Stimulated activated CD4-positive, alpha-beta T cell treated with anti-CD3 and anti-CD28 coated beads, Interleukin-15, amount 100 ng/mL, for 48 hours (primary cell): ENCODE measurements at places on chromosomes 13 and 19.

- DNase-seq: no peak
Measured at GRCh38 chr13:66530686-66531085, 699.5 kb downstream of the PCDH9 start.

DNA sequence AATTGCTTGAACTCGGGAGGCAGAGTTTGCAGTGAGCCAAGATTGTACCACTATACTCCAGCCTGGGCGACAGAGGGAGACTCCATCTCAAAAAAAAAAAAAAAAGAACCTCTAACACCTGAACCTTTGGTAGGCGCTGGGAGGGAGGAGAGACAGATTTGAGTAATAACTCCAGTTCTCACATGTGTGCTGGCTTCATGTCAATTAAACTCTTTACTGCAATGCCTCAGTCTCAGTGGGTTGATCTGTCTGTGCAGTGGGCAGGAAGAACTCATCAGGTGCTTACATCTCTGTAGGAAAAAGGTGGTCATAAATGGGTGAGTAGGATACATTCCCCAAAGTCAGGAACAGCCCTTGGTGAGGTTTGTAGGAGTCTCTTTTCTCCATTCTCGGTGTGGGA is 85.1 kb upstream of the ABCC4 start:
- no peak for DNase-seq

DNA sequence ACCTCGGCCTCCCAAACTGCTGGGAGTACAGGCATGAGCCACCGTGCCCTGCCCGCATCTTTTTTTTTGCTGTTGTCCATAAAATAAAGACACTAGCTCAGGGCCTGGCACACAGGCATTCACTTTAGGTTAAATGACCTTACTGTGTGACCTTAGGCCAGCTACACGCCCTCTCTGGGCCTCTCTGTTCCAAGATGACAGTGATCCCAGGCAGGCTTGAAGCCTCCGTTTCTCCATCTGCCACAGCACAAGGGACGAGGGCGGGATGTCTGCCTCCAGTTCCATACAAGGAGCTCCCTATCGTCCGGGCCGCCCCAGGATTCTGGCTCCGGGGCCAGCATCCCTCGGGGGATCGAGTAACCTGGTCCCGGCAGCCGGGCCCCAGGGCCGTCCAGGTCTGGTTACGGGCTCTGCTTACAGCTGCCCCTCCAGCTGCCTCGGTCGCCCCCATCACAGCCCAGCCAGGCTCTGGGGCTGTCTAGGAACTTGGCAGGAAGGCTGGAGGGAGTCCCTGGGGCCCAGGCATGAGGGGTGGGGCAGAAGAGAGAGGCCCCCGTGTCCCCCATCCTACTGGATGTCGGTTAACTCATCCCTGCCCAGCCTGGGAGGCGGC is 11.9 kb upstream of the SEMA6B start:
- no peak for DNase-seq

DNA sequence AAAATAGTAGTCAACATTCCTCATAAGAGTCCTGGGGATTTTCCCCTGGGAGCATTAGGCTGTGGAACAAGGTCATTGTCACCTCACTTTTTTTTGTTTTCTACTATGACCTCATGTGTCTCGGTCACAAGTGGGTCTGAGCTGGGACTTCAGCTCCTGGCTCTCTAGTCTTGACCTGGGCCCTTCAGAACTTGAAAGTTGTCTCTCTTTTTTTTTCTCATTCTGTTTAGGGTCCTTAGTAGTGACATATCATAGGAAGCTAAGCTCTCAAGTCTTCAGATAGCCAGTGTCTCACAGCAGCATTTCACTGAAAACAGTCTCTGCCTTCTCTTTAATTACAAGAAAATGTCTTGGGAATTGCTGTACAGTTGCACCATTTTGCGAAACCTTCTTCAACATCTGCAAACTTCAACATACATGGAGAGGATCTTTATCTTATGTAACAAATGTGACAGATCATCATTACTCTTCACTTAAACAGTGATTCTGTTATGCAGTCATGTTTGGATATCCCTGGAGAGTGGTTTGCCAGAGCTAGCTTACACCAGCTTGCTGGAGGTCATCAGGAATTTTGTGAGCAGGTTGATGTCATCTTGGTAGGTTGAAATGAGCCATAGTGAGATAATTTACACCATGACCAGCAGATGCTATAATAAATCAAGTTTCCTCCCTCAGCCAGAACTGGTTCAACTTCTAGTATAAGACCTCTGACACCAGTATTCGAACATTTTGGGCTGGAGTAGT is 131.5 kb downstream of the GPC5 start:
- no peak for DNase-seq

GRCh38 chr19:35117799-35118198 is 2.2 kb downstream of the FXYD3 start:
- DNase-seq: no peak

DNA sequence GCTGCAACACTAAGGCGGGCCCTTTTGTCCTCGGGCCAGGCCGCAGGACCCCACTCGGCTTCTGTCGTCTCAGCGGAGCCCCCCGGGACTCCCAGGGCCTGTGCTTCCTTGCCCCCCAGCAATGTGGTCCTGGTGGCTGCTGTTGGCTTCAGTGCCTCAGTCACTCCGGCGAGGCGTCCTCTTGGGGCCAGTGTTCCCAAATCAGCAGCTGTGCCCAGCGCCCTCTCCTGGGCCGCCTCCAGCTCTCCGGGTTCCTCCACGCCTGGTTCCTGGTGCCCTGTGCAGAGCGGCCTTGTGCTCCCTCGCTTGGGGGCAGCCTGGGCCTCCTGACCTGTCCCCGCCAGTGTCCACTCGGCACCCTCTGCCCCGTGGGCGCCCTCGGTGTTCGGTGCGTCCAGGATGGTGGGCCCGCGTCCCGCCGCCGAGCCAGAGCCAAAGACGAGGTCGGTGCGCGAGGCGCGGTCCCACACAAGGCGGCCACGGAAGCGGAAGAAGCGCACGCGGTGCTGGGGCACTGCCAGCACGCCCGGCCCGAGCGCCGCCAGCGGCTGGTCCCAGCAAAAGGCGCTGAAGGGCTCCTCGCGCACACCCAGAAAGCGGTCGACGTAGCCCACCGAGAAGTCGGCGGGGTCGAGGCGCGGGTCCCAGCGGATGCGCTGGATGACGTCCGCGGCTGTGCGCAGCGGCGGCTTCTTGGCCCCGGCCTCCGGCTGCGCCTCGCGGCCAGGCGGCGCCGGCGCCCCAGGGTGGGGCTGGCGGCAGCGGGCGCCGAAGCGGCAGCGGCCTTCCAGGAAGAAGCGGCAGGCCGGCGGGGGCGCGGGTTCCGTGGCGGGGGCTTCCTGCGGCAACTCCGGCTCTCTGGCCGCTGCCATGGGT is 685 bp downstream of the LENG9 start:
- peak; percentile 47 for DNase-seq

DNA sequence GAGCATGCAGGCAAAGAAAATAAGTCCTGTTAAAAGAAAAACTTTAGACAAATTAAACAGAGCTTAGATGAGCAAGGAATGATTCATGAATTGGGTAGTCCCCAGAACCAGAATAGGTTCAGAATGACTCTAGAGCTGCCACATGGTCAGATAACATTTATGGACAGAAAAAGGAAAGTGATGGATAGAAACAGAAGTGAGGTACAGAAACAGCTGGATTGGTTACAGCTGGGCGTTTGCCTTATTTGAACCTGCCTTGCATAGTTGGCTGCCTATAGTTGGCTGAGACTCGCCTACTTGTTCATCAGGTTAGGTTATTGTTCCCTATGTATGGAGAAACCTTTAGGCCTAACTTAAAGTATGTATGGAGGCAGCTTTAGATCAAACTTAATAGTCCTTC is 35.4 kb downstream of the WDFY2 start:
- peak; percentile 10 for DNase-seq

GRCh38 chr19:58374200-58374599 is 6.6 kb downstream of the ZNF837 start:
- DNase-seq: no peak

DNA sequence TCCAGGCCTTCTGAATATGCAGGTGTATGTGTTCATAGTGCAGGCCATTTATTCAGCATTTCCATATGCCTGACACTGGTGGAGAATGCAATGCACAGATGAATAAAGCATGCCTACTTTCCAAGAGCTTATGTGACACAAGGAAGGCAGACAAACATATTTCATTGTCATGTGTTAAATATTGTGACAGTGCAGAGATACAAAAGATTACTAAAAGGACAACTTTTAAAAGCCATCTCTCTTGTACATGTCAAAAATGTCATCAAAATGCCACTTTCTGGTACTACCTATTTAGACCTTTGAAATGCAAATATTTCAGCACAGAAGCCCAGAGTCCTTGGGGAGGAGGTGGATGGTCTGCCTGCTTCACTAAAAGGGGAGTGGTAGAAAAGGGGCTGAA is 254.5 kb downstream of the FGF14 start:
- DNase-seq: no peak

DNA sequence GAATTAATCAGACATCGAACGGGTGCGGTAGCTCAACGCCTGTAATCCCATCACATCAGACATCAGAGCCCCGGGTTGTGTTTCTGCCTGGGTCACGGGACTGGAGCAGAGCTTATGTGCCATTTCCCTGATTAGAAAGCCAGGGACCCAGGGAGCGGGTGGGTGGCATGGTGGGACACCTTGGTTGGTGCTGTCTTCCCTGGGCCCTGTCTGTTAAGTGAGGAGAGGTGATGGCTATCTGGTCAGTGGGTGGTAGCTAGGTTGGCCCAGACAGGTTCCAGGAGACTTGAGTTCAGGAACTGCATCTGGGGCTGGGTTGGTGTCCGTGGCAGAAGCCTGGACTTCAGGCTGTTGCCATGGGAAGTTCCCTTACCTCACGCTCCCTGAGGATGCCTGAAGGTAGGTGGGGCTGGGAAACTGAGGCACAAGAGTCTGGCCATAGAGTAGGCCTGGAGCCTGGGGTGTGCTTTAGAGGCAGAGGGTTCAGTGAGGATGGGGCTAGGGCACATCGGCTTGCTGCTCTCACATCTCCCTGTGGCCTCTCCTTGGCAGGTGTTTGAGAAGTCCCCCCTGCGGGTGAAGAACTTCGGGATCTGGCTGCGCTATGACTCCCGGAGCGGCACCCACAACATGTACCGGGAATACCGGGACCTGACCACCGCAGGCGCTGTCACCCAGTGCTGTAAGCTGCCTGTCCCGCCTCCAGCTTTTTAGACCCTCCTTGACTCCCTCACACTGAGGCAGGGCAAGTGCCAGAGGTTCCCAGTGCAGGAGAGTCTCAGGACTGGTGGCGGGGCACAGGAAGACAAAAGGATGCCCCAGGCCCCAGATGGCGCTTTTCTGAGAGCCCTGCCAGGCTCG is 2.1 kb downstream of the RPL18A start:
- no peak for DNase-seq

DNA sequence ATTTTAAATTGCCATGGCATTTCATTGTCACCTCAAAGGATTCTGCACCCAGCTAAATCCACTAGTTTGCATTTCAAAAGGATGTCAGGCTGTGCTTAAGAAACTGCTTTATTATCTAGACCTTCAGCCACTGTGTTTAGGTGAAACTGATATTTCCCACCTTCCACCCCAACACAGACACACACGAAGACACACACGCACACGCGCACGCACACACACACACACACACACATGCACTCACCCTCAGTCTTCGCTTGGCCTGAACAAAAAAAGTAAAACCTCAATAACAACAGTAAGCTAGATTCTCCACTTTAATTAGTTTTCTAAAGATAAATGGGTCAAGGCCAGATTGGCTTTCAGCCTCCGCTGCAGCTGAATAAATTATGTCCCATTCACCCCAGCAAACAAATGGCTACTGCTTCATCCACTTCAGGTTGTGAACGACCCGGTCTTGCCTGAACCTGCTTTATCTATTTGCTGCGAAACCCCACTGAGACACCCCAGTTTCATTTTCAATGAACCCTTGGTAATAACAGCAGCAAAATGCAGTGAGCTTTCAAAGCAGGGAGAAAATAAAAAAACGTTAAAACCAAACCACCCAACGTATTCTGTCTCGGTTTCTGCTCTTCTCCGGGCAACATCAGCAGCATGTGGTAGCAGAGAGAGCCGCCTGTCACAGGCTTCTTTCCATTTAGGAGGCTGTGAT is 166.8 kb downstream of the DCT start:
- no peak for DNase-seq

GRCh38 chr19:33419788-33420130 is 46.2 kb downstream of the CEBPG start:
- no peak for DNase-seq

DNA sequence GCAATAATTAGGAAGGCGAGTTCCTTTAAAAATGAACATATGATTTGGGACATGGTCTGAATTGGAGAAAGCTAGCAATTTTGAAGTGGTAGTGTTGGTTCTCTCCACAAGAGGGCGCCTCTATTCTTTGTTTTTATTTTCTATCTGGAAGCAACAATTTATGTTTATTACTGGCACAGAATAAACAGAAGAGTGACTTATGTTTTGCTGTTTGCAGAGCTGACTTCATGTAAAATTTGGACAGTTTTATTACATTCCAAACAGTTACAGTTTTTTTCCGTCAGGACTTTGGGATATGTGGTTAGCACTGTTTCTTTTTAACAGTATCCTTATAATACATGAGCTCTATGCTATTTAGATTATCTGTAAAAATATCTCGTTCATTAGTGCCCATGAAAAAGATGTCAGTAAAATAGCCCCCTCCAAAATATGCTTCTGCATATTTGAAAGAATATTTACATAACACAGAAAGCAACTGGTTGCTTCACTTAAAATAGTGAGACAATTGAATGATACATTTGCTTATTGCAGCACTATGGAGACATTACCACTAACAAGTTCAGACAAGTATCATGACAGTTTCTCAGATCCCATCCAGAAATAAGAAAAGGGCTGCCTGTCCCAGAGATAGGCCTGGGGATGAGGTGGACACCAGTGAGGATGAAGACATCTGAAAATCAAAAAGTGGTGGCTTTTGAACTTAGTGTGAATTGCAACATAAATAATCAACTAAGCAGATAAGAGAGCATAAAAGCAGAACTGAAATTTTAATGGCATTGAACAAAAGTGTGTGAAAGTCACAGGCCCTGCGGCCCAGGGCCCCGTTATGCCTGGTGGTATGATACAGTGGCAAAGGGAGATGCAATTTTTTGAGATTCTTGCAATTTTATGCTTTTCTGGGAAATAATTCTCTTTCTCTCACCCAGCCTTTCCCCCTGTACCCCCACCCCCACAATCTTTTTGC is 32.3 kb upstream of the FGF9 start:
- DNase-seq: no peak

GRCh38 chr19:27993619-27994570 is 1219.1 kb downstream of the UQCRFS1 start:
- no peak for DNase-seq

DNA sequence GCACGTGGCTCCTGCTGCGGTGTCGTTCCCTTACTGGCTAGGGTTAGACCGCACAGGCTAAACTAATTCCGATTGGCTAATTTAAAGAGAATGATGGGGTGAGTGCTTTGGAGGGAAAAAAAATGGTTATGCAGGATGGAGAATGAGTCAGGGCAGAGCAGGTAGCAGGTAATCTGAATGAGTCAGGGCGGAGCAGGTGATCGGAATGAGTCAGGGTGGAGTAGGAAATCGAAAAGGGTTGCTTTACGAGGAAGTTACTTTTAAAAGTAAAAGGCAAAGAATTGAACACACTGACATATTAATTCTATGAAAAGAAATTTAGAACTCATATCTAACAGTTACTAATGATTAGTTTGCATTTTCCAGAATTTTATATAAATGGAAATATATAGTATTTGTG is 335.5 kb downstream of the FOXO1 start:
- no peak for DNase-seq

DNA sequence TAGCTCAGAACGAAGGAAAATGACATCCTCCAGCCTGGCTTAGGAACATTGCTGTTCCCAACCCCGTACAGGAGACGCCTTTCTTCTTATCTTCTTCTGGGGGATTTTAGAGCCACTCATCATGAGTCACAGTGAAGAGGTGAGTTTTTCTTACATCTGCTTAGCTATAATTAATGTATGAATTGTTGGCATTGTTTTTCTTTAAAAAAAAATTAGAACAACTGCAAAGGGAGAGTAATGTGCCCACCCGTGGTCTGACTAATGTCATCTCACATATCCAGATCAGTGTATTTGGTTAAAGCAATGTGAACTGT is 310.6 kb upstream of the TSHZ3 start:
- no peak for DNase-seq
